ENCODE measurements at places on chromosomes 5 and 9.

GRCh38 chr9:95286151-95286550, 31.4 kb downstream of the FANCC start:
- DNase-seq = peak; percentile 17

- peak; percentile 95 for DNase-seq
Observed at GRCh38 chr5:74063821-74064220, 437.8 kb downstream of the ARHGEF28 start.

DNA sequence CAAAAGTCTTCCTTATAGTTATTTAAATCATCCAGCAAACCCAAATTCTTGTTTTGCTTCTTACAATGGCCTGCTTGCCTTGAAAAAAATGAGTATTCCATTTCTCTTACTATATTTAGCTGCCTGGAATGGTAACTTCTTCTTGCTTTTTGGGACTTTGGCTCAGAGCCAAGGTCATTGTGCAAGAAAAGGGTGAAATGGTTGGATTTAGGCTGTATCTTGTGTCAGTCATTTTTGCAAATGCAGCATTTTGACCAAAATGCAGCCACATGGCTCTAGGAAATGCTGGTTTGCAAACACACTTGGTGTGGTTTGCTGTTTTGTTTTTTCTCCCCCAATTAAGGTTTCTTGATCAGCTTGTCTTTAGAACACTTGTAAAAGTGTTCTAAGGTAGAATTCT, 133.3 kb upstream of the ELL2 start:
- DNase-seq = no peak

DNA sequence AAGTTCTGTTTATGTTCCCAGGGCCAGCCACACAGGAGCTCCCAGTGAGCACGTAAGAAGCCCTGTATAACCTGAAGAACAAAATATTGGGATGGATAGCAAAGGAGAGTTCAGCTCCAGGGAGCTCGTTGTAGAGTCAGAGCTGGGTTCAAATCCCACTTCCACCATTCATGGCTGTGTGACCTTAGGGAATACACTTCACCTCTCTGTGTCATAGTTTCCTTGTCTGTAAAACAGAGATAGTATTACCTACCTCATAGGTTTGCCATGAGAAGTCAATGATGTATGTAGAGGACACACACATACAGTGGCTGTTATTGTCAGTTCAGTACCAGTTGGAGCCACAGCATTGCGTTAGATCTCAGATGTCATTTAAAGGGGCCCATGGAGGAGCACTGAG, 67.4 kb downstream of the MACROH2A1 start:
- no peak for DNase-seq

GRCh38 chr5:136249678-136250266, 56.8 kb upstream of the SMIM32 start:
- DNase-seq = peak; percentile 69

DNA sequence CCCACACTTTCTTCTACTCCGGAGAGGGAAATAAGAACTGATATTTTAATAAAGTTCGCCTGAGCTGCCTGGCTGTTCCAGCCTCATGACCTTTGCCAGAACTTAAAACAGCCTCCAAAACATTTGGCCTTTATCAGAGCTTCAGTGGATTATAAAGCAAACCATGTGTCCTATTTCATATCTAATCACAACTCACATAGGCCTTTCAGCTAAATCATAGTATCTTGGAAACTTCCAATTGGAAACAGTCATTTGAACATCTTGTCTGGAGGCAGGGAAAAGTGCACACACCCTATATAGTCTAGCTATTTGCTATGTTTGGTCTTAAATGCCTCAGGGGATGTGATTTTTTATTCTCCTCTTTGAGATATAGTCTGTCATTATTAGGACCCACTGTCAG, 46.0 kb upstream of the FREM1 start:
- no peak for DNase-seq

GRCh38 chr9:33133186-33133585, 34.0 kb downstream of the B4GALT1 start:
- DNase-seq = no peak

- DNase-seq = no peak
Observed at GRCh38 chr9:29118555-29118954, 1545.3 kb upstream of the C9orf72 start.

GRCh38 chr5:175206669-175207068, 237.3 kb downstream of the DRD1 start:
- no peak for DNase-seq

DNA sequence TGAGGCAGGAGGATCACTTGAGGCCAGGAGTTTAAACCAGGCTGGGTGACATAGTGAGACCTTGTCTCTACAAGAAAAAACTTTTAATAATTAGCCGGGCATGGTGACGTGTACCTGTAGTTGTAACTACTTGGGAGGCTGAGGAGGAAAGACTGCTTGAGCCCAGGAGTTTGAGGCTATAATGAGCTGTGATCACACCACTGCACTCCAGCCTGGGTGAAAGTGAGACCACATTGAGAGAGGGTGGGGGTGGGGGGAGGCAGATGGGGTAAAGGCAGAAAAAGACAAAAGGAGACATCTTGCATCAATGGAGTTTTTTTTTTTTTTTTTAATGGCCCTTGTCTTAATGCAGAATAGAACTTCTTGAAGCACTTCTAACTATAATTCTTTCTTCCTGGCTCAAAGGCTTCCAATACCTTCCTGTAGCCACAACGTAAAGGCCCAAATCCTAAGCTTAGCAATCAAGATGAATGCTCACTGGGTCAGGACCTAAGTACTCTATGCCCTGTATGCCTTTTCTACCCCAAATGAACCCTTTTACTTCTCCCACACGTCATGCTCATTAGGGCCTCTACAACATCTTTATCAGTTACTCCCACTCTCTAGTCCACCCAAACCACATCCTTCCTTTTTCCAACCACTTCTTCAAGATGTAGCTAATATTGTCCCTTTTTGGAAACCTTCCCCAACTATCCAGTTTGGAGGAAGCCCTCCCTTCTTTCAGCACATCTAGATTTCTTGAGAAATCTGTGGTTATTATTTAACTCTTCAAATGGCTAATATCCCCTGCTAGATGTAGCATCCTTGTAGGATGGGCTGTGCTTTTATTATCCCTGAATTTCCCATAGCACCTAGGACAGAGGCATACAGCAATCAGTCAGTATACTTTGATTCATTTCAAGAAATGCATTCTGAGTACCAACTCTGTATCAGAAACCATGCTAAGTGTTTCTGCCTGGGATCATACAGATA, 40.8 kb downstream of the CSF2 start:
- DNase-seq = no peak

GRCh38 chr9:117696154-117696553, 8.0 kb upstream of the TLR4 start:
- DNase-seq = no peak

- no peak for DNase-seq
Observed at GRCh38 chr5:158559066-158559465, 540.6 kb downstream of the EBF1 start.
